ENCODE measurements at places on chromosomes 7 and 10.

DNA sequence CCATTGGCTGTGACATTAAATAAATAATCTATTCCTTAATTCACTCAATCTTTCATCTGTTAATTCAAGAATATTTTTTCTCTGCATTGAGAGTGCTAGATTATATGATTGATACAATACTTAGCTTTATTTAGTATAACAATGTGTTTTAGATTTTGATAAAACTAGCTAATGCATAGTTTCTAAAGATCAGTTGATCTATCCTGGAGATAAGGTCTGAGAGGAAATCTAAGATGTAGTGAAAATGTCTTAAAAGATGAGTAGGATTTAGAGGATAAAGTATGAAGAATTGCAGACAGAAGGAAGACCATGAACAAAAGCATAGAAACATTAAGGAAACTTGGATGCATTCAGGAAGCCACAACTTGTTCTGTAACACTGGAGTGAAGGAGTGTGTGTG lies 110.3 kb downstream of the ETV1 start:
- DNase-seq, result no peak

GRCh38 chr10:96667401-96667800 lies 52.9 kb downstream of the PIK3AP1 start:
- no peak for DNase-seq

DNA sequence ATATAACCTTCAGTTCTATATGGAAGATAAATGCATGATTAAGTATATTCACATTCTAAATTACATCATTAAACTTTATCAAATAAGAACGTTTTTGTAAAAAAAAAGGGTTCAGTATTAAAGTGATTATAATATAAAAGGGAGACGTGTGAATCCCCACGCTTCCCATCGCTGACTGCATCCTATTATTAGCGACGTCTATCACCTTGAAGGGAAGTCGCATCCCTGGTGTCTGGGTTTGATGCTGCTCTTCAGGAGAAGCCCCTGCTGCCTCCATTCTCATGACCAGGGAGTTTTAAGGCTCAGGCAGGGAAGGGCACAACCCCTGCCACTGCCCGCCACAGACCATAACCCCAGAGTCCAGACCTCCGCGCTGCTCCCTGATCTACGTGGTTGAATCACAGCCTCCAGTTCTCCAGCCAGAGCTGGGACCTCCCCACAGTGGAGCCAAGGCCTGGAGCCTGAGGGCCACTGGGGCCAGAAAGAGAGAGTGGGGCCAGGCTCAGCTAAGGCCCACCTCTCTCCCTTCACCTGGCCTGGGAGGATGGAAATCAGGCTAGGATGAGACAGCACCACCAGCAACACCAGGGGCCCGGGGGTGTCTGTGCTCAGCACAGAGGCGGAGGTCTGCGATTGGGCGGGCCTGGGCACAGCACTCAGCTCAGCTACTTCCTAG lies 130.6 kb downstream of the TCERG1L start:
- DNase-seq, result no peak

GRCh38 chr10:75987616-75988015 lies 556.2 kb downstream of the LRMDA start:
- DNase-seq, result no peak

DNA sequence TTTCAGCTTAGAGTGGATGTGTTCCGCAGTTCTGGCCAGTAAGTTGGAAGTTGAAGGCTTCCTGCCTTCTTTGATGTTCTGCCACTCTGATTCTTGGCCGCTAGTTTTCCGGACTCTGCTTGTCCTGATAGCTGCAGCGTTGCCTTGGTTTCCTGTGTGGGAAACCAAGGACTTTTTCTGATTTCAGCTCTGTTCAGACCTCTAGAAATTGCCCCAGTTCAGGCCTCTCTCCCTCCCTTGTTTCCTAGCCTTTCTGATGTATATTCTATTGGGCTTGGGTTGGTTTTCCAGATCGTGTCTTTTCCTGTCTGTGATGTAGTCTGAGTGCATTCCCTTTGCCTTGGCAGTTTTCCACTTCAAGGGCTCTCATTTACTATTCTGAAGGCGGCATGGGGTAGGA lies 318.7 kb downstream of the BBS9 start:
- DNase-seq, result no peak

DNA sequence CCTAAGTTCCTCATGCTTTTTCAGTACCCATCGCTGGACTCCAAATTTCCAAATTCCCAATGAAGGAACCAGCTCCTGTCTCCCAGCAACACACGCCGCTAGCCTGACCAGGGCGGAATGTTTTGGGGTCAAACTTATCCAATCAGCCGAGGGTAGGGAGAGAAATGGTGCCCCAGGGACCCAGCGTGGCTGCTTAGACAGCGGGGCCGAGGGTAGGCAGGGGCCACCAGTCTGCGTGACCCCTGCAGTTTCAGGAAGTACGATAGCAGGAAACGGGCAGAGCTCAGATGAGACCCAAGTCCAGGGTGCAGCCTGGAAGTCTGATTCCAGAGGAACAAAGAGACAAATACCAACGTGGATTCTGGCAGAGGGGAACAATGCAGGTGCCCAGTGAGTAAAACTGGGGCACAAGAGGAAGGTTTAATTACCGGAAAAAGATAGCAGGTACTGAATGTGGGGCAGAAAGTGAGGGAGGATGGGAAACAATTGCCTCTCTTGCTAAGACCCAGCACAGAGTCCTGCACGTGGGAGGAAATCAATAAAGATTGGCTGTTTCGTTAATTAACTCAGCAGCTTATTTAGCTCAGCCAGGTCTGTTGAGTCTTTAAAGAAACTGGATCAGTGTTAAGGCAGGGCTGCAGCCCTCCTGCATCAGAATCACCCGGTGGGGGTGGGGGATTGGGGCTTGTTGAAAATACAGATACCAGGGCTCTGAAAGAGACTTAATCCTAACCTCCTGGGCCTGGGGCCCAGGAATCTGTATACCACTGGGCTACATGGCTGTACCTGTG lies 50.4 kb upstream of the NFE2L3 start:
- DNase-seq, result no peak

DNA sequence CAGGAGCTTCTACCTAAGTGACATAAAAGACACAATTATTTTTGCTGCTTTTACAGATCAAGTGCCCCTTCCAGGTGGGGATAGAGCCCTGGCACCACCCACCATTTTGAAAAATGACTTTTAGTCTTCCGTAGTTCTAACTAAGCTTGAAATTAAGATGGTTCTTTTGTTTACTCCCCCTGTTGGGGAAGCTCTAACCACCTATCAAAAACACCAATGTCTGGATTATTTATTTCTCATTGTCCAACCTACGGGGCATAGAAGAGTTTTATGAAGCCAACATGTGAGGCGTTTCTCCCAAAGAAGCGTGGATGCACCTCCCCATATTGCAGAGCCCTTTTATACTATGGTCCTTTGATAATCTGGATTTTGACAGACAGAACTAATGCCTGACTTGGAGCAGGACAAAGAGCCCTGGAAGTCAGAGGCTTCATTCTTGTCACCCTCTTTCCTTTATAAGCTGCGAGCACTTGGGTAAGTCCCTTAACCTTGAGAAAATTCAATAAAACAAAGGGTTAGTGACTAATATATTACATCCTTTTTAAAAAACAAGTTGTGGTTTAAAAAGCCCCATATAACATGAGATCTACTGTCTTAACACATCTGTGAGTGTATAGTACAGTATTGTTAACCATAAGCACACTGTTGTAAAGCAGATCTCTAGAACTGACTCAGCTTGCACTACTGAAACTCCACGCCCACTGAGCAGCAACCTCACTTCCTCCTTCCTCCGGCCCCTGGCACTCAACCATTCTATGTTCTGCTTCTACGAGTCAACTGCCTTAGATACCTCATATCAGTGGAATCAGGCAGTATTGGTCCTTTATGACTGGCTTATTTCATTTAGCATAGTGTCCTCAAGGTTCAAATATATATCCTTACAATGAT lies 67.5 kb downstream of the ATXN7L1 start:
- peak; percentile 70 for DNase-seq

DNA sequence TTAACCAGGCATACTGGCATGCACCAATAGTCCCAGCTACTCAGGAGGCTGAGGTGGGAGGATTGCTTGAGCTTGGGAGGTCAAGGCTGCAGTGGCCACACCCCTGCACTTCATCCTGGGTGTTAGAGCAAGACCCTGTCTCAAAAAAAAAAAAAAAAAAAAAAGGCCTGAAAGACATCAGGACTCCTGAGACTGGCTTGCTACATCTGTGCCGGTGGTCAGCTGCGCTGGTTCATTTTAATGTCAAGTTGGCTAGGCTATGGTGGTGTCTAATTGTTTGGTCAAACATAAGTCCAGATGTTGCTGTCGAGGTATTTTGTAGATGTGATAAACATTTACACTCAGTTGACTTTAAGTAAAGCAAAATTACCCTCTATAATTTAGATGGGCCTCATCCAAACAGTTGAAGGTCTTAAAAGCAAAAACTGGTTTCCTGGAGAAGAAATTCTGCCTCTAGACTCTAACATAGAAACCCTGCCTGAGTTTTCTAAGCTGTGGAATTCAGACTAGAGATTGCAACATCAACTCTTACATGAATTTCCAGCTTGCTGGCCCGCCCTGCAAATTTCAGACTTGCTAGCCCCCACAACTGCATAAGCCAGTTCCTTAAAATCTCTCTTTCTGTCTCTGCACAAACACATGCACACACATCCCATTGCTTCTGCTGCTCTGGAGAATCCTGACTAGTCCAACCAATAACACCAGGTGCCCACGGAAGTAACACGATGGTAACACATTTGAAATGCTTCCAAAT lies 18.2 kb downstream of the MYOF start:
- DNase-seq, result no peak

DNA sequence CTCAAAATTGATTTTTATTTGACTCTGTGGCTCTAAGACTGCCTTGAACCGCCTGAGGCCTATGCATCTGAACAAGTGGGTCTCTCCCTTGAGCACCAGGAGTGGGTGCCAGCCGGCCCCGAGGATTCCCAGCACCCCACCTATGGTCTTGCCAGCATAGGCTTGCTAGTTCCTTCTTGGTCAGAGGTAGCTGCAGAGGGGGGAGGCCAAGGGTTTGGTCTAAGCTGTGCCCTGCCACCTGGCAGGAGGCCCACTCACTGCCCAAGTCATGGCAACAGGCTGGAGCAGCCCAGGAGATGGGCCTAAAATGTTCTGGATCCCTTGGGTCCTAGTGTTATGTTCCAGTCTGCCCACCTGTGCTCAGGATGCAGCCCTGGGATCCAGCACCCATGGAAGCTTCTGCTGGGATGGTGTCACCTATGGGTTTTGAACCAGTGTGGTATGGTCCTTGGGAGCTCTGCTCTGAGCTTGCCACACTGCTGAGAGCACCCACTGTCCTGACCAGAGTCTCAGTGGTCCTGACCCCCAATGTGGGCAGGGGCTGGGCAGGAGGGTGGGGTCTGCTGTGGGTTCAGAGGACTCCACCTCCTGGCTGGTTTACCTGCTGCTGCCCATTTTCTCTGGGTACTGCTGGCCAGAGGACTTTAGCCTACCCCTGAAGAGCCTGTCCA lies 12.6 kb downstream of the YKT6 start:
- DNase-seq, result no peak

GRCh38 chr7:25384788-25385505 lies 156.7 kb upstream of the NPVF start:
- no peak for DNase-seq

DNA sequence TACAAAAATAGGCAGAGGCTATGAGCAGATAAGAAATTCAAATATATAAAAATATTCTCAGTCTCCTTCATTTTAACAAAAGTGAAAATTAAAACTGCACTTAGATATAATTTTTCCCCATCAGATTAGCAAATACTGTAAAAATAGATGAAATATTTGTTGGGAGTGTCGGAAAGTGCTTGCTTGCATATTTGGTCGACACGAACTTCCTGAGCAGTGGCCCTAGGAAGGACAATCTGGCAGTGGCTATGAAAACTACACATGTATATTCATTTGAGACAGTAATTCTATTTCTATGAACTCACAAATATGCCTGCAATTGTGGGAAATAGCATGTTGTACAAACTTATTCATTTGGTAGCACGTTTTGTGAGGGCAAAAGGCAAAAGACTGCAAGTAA lies 81.4 kb downstream of the GOLGA7B start:
- no peak for DNase-seq

DNA sequence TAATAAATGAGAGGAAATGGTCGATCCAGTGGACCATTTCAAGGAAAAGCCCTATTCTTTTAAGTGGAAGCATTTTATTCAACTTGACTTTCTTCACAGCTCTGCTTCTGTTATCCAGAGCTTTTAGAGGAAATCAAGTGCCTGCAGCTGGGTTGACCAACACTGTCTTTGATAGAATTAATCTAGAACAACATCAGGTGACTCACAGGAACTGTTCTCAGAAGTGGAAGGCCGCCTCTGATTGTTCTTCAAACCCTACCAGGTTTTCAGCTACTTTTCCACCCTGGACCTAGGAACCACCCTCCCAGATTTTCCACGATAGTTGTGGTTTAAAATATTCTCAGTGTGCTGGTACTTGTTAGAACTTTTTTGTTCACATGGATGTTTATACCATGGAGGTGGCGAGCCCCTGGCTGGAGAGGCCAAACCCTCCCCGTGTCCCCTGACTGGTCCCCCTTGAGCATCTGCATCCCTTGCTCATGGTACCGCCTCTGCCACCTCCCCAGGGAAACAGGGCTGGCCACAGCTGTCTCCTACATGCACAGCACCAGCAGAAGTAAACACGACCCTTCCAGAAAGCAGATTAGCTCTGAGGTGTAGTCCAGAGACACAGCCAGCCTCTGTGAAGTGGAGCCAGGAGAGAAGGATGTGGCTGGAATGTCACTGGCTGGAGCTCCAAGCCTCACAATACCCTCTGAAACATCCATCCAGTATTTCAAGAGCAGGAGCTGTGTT lies 293.3 kb downstream of the USP6NL start:
- DNase-seq, result no peak

DNA sequence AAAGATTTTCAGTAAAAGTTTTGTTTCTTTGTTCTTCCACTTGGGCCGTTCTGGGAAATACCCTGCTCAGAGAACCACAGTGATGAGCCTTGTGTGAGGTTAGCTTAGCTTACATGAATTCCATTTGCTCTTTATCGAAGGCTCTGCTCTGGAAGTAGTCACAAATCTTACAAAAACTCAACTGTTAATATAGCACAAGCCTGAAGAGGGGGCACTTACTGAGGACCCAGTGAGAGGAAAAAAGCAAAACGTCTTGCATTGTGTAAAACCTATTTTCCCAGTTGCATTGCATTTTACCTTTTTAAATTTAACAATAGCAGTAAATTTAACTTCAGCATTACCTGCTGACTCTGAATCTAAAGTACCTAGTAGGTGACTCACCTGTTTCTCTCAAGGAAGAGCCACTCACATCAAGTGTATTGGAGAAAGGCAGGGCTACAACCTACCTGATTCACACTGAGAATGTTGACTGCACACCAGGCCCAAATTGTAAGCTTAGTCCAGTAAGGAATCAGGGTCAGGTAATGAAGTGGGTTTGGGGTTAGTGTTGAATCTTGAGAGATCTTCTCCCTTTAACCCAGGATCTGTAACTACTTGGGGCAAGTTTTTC lies 42.3 kb downstream of the PPP1R17 start:
- DNase-seq, result no peak

Data from stimulated activated CD4-positive, alpha-beta T cell treated with anti-CD3 and anti-CD28 coated beads, Interleukin-12 subunit alpha, Interleukin-12 subunit beta, amount 100 ng/mL, for 24 hours (primary cell).